ENCODE measurements at places on chromosomes 2 and 18. TPM values are rescaled to one million over a fixed set of nuclear protein-coding genes. Genes with fewer than 3 reads are reported as not detected.

The UGT1A10 gene
- polyA plus RNA-seq, result 0.03 TPM

DNA sequence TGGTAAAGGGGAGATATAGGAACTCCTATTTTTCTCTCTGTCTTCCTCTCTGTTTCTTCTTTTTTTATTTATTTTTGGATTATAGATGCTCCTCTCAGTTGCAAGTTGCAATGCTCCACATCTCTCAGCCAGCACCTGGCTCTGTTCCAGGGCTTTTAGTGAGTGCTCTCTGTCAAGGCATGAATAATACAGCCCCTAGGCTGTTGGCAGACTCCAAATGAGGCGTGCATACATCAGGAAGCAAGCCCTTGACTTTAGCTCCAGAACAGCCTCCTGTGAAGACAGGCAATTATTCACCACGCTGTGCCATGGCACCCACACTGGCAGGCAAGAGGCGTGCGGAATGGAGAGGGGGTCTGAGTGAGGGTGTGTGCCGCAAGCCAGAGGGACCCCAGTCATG is 228.1 kb upstream of the PXDN start:
- peaks cover 2% of the 10 kb centered on the region for H3K27me3 ChIP-seq
- no peak overlapping the region for H3K4me3 ChIP-seq
- no peak for DNase-seq
- H3K27ac ChIP-seq, result no peak overlapping the region

The PROM2 gene
- 1.3 TPM for polyA plus RNA-seq

The UCN gene
- 0.26 TPM for polyA plus RNA-seq

- no peak overlapping the region for H3K4me3 ChIP-seq
- no peaks in the 10 kb centered on the region for H3K27me3 ChIP-seq
Measured at GRCh38 chr2:64837925-64838641, 151.1 kb upstream of the SLC1A4 start.

DNA sequence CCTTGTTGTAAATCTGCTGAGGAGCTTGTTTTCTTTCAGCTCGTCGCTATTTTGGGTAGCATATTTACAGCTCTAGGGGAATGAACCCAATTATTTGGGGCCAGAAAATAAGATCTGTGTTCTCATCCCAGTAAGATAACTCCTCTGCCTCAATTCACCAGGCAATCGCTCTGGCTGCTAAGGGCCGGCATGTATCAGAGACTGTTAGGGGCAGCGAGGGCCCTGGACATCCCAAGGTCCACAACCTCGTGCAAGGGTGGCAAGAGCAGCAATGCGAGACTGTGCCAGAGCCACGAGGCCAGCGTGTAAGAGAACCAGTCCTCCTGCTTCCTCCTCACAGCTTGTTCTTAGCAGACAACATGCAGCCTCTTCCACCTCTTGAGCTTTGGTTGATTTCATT is 66.1 kb downstream of the DDX1 start:
- H3K27me3 ChIP-seq, result no peaks in the 10 kb centered on the region
- no peak for DNase-seq
- no peaks in the 10 kb centered on the region for H3K36me3 ChIP-seq
- H3K27ac ChIP-seq, result no peak overlapping the region
- no peak overlapping the region for H3K4me3 ChIP-seq

The ZBTB7C gene
- polyA plus RNA-seq, result 0.52 TPM

- no peak overlapping the region for H3K27ac ChIP-seq
- H3K4me3 ChIP-seq, result no peak overlapping the region
- peaks cover 9% of the 10 kb centered on the region for H3K4me1 ChIP-seq
- DNase-seq, result no peak
- H3K36me3 ChIP-seq, result no peaks in the 10 kb centered on the region
Measured at GRCh38 chr2:42826231-42826630, 33.8 kb upstream of the HAAO start.

- H3K36me3 ChIP-seq, result no peaks in the 10 kb centered on the region
- DNase-seq, result no peak
- no peaks in the 10 kb centered on the region for H3K27me3 ChIP-seq
- no peak overlapping the region for H3K27ac ChIP-seq
- H3K4me3 ChIP-seq, result no peak overlapping the region
Measured at GRCh38 chr2:33412920-33413319, 63.5 kb upstream of the RASGRP3 start.

DNA sequence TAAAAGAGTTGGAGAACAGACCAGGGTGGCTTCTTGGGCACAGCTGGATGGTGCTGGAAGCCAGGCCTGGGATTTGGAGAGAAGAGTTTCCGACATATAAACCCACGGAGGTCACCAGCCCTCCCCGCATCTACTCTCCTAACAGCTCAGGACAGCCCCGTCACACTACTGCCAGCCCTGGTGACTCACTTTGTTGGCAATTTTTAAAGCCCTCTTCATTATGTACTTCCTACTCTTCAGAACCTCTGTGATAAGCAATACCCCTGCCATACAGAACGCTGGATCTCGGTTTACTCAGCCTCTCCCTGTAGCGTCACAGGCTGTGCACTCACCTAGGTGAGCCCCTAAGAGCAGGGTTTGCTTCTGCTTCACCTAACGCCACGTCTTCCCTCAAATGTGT is 48.1 kb downstream of the ID2 start:
- no peak overlapping the region for H3K4me3 ChIP-seq
- H3K27me3 ChIP-seq, result no peaks in the 10 kb centered on the region
- no peak for DNase-seq
- H3K4me1 ChIP-seq, result no peaks in the 10 kb centered on the region

The C1QL2 gene
- polyA plus RNA-seq, result not detected

- DNase-seq, result no peak
- H3K4me1 ChIP-seq, result no peaks in the 10 kb centered on the region
- no peak overlapping the region for H3K27ac ChIP-seq
- H3K4me3 ChIP-seq, result no peak overlapping the region
- no peaks in the 10 kb centered on the region for H3K36me3 ChIP-seq
Measured at GRCh38 chr2:4258563-4258962, 555.2 kb downstream of the DCDC2C start.

The RIF1 gene
- 11.2 TPM for polyA plus RNA-seq

The DSC1 gene
- not detected for polyA plus RNA-seq

The GPC1 gene
- polyA plus RNA-seq, result 85.4 TPM

The ABCA12 gene
- not detected for polyA plus RNA-seq

GRCh38 chr2:67476809-67477790 is 80.0 kb downstream of the ETAA1 start:
- H3K4me1 ChIP-seq, result no peaks in the 10 kb centered on the region
- no peak overlapping the region for H3K4me3 ChIP-seq
- H3K27ac ChIP-seq, result no peak overlapping the region
- H3K27me3 ChIP-seq, result peaks cover 2% of the 10 kb centered on the region
- no peaks in the 10 kb centered on the region for H3K36me3 ChIP-seq
- DNase-seq, result no peak

- H3K4me1 ChIP-seq, result peaks cover 33% of the 10 kb centered on the region
- DNase-seq, result no peak
- no peaks in the 10 kb centered on the region for H3K27me3 ChIP-seq
- peak overlapping the region; percentile 98 for H3K27ac ChIP-seq
- H3K36me3 ChIP-seq, result peaks cover 51% of the 10 kb centered on the region
Measured at GRCh38 chr18:49487711-49488310, 777 bp upstream of the C18orf32 start.

DNA sequence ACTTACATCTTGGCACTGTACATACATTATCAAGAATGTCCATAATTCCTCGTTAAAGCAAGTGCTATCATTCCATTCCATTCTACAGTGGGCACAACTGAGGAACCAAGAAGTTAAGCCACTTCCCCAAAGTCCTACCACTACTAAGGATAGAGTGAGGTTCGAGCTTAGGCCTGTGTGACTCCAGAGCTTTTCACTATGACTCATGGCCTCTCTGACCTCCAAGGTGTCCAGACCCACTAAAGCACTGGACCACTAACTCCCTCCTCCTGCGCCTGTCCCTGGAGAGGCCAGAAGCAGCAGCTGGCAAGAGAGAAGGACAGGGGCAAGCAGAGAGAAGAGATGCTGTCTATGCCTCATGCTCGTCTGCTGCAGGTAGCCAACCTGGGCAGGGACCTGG is 117.0 kb downstream of the ZBTB7C start:
- no peak for DNase-seq
- H3K4me3 ChIP-seq, result no peak overlapping the region
- H3K4me1 ChIP-seq, result peaks cover 25% of the 10 kb centered on the region
- H3K36me3 ChIP-seq, result no peaks in the 10 kb centered on the region
- no peaks in the 10 kb centered on the region for H3K27me3 ChIP-seq

DNA sequence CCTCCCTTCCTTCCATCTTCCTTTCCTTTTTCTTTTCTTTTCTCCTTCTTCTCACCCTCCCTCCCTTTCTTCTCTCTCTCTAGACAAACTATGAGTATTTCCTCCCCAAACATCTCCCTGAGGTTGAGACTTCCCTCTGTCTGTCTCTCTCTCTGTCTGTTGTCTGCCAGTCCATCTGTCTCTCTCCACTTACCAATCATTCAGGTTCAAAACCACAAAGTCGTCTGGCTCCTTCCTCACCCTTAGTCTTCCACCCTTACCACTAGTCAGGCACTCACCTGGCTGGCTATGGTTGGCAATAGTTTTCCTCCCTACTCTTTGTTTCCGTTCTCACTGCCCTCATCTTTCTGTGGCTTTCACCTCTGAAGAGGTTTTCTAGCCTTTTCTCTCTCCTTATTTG is 12.9 kb downstream of the CCL20 start:
- H3K36me3 ChIP-seq, result no peaks in the 10 kb centered on the region
- H3K27ac ChIP-seq, result no peak overlapping the region
- H3K27me3 ChIP-seq, result no peaks in the 10 kb centered on the region
- H3K4me1 ChIP-seq, result no peaks in the 10 kb centered on the region
- no peak overlapping the region for H3K4me3 ChIP-seq

GRCh38 chr2:15271941-15272542 is 289.1 kb downstream of the NBAS start:
- no peaks in the 10 kb centered on the region for H3K27me3 ChIP-seq
- H3K4me1 ChIP-seq, result no peaks in the 10 kb centered on the region
- no peak overlapping the region for H3K27ac ChIP-seq

GRCh38 chr2:29940706-29941105 is 19.3 kb upstream of the ALK start:
- no peak overlapping the region for H3K4me3 ChIP-seq
- no peaks in the 10 kb centered on the region for H3K4me1 ChIP-seq
- no peaks in the 10 kb centered on the region for H3K27me3 ChIP-seq
- H3K36me3 ChIP-seq, result no peaks in the 10 kb centered on the region
- DNase-seq, result no peak

DNA sequence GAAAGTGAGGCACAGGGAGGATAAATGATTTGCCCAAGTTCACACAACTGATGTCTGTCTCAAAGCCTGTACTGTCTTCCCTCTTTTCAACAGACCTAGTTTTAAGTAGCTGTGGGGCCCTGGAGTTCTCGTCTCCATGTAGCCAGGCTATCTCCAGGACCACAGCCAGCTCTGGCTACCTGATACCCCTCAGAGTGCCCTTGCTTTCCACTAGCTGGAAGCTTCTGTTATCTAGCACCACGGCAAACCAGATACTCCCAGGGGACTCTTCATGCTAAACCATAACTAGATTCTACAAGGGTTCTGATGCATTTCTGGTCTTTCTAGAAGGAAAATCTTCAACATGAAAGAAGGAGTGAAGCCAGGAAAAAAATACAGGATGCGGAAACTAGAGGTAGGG is 137.3 kb downstream of the GALNT14 start:
- H3K4me3 ChIP-seq, result no peak overlapping the region

The RAB6C gene
- polyA plus RNA-seq, result 0.06 TPM

DNA sequence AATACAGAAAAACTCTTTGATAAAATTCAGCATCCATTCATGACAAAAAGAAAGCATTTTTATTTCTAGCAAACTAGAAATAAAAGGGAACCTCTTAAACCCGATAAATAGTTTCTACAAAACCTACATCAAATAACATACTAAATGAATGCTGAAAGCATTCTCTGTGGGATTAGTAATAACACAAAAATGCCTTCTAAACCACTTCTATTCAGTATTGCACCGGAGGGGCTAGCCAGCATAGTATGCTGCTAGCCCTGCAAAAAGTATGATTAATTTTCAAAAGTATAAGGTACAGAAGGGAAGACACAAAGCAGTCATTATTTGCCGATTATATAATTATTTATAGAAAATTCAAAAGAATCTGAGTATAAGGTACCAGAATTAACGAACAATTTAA is 145.2 kb downstream of the DTNB start:
- DNase-seq, result no peak
- no peak overlapping the region for H3K4me3 ChIP-seq
- no peaks in the 10 kb centered on the region for H3K4me1 ChIP-seq
- no peaks in the 10 kb centered on the region for H3K27me3 ChIP-seq
- no peak overlapping the region for H3K27ac ChIP-seq

GRCh38 chr2:118763797-118764196 is 83.7 kb downstream of the EN1 start:
- H3K27me3 ChIP-seq, result no peaks in the 10 kb centered on the region
- H3K27ac ChIP-seq, result no peak overlapping the region
- no peak for DNase-seq
- no peak overlapping the region for H3K4me3 ChIP-seq

- H3K36me3 ChIP-seq, result no peaks in the 10 kb centered on the region
- H3K4me1 ChIP-seq, result no peaks in the 10 kb centered on the region
- H3K27ac ChIP-seq, result no peak overlapping the region
- no peak overlapping the region for H3K4me3 ChIP-seq
Measured at GRCh38 chr2:99865818-99866676, 276.3 kb downstream of the AFF3 start.

DNA sequence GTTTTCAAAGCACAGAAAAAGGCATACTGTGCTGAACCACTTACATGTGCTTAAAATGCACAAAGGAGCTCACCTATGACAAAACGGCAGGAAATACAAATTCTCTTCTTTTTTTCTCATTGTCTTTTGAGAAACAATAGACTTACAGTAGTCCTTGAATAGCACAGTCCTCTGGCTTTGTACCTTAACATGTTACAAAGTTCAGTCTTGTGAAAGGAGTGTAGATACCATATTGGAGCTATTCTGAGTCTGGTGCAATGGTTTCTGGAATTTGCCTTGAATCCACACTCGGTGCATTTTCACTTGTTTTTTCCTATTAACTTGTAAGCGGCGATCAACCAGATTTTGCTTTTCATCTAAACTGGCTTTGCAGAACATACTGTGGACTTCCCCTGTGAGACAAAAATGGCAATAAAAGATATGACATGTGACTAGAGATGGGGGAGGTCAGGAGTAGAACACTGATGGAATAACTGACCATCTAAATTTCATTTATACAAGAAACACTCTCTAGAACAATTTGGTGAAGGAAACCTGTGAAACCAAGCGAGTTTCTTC is 109.7 kb downstream of the METTL8 start:
- H3K36me3 ChIP-seq, result peaks cover 15% of the 10 kb centered on the region
- no peaks in the 10 kb centered on the region for H3K4me1 ChIP-seq
- H3K27me3 ChIP-seq, result no peaks in the 10 kb centered on the region
- no peak for DNase-seq
- H3K4me3 ChIP-seq, result no peak overlapping the region
- H3K27ac ChIP-seq, result no peak overlapping the region

DNA sequence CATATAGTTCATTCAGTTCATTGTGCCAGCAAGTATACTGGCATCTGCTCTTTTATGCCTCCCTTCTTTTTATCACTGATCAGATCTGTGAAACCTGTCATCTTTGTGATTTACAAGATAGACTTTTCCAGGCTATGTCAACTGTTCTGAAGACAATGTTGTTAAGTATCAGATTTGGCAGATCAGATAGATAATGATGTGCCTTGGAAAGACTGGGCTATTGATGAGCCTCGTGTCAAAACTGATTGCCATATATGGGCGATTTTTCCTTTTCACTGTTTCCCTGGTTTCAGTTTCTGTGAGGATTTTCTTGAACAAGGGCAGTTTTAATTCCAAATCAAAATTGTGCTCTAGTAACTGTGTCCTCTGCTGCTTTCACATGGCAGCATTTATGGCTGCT is 26.6 kb downstream of the INSIG2 start:
- H3K27me3 ChIP-seq, result no peaks in the 10 kb centered on the region
- DNase-seq, result no peak
- H3K27ac ChIP-seq, result no peak overlapping the region
- H3K4me1 ChIP-seq, result no peaks in the 10 kb centered on the region
- H3K36me3 ChIP-seq, result no peaks in the 10 kb centered on the region

GRCh38 chr2:238164906-238165287 is 6.1 kb downstream of the ERFE start:
- H3K4me3 ChIP-seq, result no peak overlapping the region
- H3K36me3 ChIP-seq, result peaks cover 26% of the 10 kb centered on the region
- H3K27ac ChIP-seq, result no peak overlapping the region

The ONECUT2 gene
- polyA plus RNA-seq, result not detected

The ANKRD30B gene
- polyA plus RNA-seq, result not detected

Data from psoas muscle (tissue), 8 donors.